Chondrocyte (in vitro differentiated cells): ENCODE measurements at places on chromosomes 6 and 20. TPM values are rescaled to one million over a fixed set of nuclear protein-coding genes. Genes with fewer than 3 reads are reported as not detected.
A peak's percentile ranks its signal among the peaks of the same experiment; 100 is the strongest.

Gene OPRM1
- total RNA-seq = not detected in 3 replicates

Gene CCDC167
- total RNA-seq = 28.3 to 34.0 TPM (median 29.9 TPM) in 3 replicates

DNA sequence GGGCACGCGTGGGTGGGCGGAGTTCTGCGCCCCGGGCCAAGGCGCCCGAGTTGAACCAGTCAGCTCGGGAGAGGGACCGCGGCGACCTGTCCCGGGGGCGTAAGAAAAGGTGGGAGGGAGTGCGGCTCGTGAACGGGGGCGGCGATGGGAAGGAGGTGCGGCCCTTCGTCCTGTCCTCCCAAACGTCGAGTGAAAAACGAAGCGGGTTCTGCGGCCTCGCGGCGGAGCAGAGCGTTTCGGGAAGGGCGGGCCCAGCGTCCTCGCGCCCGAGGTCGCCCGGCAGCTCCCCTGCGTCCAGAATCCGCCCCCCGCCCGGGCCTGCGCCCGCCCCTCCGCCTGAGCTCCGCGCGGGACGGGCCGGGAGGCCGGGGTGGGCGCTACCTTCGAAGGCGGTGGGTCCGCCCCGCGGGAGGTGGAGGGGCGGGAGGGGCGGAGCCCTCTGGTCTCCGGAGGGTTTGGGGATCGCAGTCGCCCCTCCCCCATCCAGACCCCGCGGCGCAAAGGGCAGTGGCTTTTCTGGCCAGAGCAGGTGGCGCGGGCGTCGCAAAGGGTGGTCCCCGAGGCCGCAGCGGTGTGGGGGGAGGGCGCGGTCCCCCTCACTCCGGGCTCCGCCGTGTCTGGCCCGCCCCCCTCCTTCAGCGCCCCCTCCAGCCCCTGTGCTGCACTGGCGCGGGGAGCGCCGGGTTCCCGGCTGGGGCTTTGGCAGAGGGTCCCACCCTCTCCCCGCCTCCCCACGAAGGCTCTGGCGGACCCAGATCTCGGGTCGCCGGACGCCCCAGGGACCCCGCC, 838 bp downstream of the STMN3 start:
- no peak for DNase-seq

DNA sequence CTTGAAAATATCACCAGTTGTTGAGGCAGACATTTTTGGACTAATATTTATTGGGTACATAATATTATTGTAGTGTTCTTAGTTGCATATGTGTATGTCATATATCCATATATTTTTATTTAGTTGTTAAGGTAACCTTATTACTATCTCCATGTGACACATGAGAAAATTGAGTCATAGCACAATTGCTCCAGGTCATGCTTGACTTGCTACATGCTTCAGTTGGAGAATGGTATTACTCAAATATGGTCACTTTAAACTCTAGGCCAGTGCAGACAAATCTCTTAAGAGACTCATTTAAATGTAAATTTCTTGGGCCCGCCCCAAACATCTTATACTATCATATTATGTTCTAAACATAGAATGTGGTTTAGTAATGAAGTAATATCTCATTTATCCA, 246.1 kb downstream of the RIMS1 start:
- DNase-seq = no peak

GRCh38 chr6:34745277-34746103, 11.8 kb upstream of the SNRPC start:
- no peak for DNase-seq

- DNase-seq = no peak
Measured at GRCh38 chr6:128696691-128697689, 176.6 kb upstream of the PTPRK start.

DNA sequence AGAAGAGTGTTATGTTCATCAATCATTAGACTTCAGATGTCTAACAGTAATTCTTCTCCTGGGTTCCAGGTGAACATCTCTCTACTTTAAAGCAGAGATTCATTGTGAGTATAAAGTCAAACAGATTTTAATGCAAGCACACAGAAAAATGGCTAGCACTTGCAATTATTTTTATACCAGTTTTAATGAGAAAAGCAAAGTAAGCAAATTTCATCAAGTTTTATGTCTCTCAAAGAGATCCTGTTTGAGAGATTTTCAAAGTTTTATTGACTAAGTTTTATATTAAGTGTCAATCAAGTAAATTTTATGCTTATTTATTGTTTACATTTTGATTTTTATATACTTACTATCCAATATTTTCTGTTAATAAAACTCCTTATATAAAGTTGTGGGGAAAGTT, 1628.5 kb downstream of the HACE1 start:
- DNase-seq = no peak

DNA sequence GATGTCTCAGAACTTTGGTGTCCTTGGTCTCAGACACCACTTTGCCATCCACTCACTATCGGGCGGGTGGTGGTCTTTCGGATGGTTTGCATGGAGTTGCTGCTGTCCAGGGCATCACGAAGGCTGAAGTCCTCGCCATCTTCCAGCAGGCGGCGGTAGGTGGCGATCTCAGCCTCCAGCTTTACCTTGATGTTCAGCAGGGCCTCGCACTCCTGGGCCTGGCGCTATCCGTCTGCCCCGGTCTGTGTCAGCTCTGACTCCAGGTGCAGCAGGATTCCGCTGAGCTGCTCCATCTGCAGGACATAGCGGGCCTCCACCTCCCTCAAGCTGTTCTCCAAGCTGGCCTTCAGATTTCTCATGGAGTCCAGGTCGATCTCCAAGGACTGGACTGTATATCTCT, 36.0 kb downstream of the ZNF311 start:
- DNase-seq = peak; percentile 58

DNA sequence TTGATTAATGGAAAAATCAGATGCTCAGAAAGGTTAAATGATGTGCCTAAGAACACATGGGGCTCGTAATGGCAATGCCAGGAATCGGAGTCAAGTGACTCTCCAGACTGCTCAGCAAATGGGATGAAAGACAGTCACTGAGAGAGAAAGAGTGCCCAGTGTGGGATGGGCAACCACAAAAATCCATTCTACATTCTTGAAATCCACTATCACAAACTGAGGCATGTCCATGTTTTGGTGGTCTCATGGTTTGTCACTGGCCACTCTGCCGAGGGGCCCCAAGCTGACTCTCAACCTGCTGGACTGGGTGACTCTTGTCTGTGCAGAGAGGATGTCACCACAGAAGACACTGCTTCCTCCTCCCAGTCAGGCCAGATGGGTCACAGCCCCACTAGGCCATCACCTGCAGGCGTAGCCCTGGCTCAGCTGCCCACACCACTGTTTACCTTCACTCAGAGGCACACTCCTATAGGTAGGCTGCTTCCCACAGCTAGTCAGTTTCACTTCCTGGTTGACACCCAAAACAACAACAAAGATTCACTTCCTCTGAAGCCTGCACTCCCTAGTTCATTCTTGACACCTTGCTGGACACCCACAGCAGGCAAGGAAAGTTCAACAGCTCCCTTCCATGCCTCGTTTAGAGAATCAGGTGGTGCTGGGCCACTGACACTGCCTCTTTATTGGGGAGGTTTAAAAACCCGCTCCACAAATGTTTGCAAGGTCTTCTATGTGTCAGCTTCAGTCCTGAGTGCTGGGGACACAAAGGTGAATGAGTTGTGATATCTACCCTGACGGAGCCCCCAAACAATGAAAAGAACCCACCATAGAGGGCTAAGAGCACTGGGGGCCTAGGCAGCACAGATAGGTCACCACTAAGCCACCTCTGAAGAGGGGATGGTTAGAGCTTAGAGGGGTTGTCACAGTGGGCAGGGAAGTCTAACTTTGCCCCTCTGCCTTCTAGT, 21.7 kb downstream of the MAP1LC3A start:
- DNase-seq = no peak

- no peak for DNase-seq
Measured at GRCh38 chr6:87297119-87297518, 25.3 kb upstream of the SMIM8 start.
